C1 segment of cervical spinal cord (tissue), 14 donors: ENCODE measurements at places on chromosomes 5 and 9.

DNA sequence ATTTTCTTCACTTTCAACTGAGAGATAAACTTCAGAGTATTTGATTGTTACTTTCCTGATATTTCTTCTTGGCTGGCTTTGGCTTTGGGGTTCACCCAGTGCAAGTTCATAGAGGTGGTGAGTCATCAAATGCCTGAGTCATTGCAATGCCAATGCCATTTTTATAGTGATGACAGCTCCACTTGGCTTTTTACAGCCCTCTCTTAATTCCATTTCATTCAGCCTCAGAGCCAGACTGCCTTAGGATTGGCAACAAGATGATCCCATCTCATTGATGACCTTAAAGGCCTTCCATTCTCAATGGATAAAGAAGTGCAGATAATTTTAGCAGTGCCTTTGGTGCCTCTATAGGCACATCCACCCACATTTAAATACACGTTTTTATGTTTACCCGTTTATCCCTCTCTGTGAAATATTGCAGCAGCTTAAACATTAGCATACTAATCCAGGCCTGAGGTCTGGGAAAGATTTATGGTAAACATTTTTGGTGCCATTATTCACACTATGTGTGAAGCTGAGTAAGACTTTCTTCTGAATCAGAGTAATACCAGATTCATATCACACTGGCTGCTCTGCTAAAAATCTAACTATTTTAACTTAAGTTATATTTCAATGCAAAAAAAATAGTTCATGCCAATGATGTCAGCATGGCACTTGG lies 88.9 kb upstream of the TYRP1 start:
- no peak for DNase-seq

GRCh38 chr9:136231478-136232297 lies 13.9 kb downstream of the QSOX2 start:
- no peak for DNase-seq

- DNase-seq: no peak
Observed at GRCh38 chr5:149280802-149281201, 9.1 kb downstream of the AFAP1L1 start.

DNA sequence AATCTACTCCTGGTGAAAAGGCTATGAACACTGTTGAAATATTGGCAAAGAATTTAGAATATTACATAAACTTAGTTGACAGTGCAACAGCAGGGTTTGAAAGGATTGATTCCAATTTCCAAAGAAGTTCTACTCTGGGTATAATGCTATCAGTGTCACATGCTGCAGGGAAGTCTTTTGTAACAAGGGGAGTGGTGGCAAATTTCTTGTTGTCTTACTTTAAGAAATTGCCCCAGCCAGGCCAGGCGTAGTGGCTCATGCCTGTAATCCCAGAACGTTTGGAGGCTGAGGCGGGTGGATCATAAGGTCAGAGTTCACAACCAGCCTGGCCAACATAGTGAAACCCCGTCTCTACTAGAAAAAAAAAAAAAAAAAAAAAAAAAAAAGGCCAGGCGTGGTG lies 86.3 kb upstream of the OTULINL start:
- no peak for DNase-seq

DNA sequence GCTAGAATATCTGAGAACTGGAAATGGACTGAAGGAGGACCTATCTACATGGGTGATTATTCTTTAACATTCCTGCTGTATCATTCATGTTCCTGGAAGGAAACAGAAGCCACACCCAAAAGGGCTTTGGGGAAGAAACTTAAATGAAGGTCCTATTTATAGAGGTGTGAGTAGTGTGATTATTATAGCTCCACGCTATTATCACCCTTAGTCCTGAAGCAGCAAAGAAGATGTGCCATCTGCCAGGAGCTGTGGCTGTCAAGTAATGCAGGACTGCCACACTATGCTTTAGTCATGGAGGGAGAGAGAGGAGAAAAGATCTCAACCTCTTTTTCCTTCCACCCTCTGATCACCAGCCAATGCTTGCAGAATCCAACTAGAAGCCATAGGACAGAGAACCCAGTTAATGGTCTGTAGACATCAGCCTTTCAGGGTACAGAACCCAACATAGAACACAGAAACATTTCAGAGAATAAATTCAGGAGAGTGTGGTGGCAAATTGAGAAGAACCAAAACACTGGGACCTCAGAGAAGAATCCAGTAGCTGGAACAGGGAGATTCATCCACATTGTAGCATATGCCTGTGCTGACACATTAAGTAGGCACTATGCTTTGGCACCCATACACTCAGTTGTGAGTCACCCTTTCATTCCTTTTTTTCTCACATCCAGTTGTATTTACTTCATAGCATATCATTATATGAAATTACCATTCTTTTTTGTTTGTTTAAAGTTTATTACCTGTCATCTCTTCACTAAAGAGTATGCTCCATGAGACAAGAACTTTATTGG lies 21.0 kb upstream of the RNF180 start:
- DNase-seq: no peak

DNA sequence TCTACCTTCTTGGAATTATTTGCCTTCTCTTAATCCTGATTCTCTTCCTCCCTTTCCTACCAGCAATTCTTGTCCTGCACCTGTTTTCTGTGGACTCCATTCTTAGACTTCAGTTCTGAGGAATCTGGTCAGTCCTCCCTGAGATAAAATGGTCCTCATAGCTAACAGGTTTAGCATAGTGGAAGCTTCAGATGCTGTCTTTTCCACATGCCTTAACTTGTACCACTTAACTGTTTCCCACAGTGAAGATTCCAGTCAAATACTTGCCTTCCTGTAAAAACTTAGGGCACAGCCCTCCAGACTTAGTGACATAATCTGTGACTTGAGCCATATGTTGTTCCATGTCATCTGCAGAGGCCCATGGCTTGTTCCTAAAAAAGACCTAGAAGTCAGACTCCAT lies 261.3 kb downstream of the CWC27 start:
- no peak for DNase-seq

DNA sequence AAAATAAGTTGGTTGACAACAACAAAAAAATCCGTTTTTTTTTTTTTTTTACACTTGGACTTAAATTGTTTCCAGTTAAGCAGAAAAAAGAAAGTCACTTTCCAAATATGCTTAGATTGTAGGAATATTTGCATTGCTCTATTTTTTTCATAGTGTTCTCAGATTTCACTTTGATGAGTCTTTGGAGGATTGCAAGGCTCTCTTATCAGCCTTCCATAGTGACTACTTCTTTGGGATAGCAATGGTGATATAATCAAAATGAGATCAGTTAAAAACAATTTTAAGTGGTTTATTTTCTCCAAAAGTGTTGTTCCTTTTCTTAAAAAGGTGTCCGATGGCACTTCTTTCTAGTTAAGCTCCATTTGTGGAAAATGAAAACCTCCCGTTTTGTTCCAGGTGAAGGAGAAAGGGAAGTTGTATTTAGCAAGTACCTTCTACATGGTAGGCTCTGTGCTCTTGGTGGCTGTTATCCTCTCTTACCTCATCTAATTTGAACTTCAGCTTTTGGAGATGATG lies 3.9 kb downstream of the RASGRF2 start:
- no peak for DNase-seq

- peak; percentile 26 for DNase-seq
Observed at GRCh38 chr5:36657563-36657995, 51.2 kb downstream of the SLC1A3 start.

DNA sequence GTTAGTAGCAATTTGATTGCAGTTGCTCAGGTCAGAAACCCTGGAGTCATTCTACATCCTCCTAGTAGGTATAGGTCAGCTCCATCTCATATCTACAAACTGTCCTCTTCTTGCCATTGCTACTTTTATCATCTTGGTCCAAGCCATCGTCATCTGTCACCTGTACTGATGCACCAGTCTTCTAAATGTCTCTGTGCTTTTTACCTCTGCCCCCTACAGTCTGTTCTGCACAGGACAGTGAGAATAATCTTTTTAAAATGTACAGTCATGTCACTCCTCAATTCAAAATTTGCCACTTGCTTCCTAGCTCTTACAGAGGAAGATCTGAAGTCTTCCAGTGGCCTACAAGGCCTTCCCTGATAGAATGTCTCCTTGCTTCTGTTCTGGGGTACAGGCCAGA lies 6.8 kb downstream of the NNT start:
- DNase-seq: no peak

GRCh38 chr9:22241611-22242010 lies 205.0 kb upstream of the DMRTA1 start:
- no peak for DNase-seq

- no peak for DNase-seq
Observed at GRCh38 chr9:15423231-15423985, 732 bp downstream of the SNAPC3 start.

- peak; percentile 38 for DNase-seq
Observed at GRCh38 chr5:157449011-157449723, 10.8 kb upstream of the NIPAL4 start.

- no peak for DNase-seq
Observed at GRCh38 chr5:85893996-85894395, 723.7 kb upstream of the COX7C start.

GRCh38 chr5:149886692-149887470 lies 57.7 kb downstream of the PDE6A start:
- no peak for DNase-seq

DNA sequence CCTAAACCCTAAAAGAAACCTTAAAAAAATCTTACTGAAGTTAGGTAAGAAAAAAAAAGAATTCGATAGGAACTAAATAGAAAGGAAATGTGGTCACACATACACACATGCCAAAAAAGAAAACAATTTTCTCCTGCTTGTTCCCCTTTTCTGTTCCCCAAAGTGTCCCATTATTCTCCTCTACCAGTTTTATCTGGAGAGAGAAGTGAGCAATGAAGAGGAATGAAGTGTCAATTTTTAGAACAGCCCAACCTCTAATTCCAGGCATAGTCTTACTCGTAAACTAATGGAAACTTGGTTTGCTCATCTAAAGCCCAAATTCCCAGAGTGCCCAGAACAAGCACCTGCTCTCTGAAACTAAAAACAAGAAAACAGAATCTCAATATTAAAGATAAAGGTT lies 26.1 kb downstream of the AP3B1 start:
- DNase-seq: no peak

- DNase-seq: no peak
Observed at GRCh38 chr5:133267601-133268000, 215.8 kb downstream of the HSPA4 start.
